ENCODE measurements at places on chromosomes 2 and 18.

GRCh38 chr2:16014802-16015201, 74.5 kb downstream of the MYCN start:
- no peak for DNase-seq

GRCh38 chr18:24543086-24543794, 82.8 kb downstream of the HRH4 start:
- DNase-seq, result no peak

- DNase-seq, result no peak
Measured at GRCh38 chr2:171531291-171531690, 9.0 kb downstream of the CYBRD1 start.

- no peak for DNase-seq
Measured at GRCh38 chr2:100189387-100189786, 47.0 kb upstream of the AFF3 start.

- no peak for DNase-seq
Measured at GRCh38 chr2:222943820-222944219, 83.0 kb downstream of the ACSL3 start.

GRCh38 chr2:68238955-68239822, 13.1 kb downstream of the PPP3R1 start:
- DNase-seq, result no peak

- no peak for DNase-seq
Measured at GRCh38 chr2:69545477-69545932, 98.0 kb downstream of the AAK1 start.

DNA sequence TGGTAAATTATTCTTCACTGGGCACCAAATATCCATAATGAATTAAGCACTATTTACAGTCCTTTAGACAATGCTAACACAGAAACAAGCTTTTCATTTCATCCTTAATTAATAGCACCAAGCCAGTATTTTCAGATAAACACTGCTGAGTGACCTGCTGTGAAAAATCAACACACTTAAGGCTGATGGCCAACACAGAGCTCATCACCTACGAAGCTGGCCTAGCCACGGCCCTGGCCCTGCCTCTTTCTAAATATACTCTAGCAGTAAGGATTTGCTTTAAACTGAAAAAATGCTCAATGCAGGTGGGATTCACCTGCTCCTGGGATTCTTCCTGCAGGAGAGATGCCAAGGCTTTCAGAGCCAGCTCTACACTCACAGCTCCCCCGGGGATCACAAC, 18.4 kb downstream of the CYB5A start:
- DNase-seq, result no peak

Measured in HuH-7 (cell line).